Kasumi-1 (cell line): ENCODE measurements at places on chromosomes 13 and 19.

- DNase-seq, result no peak
Observed at GRCh38 chr13:76556627-76557026, 329.6 kb downstream of the KCTD12 start.

GRCh38 chr13:65470781-65471180, 1759.4 kb downstream of the PCDH9 start:
- DNase-seq, result no peak

DNA sequence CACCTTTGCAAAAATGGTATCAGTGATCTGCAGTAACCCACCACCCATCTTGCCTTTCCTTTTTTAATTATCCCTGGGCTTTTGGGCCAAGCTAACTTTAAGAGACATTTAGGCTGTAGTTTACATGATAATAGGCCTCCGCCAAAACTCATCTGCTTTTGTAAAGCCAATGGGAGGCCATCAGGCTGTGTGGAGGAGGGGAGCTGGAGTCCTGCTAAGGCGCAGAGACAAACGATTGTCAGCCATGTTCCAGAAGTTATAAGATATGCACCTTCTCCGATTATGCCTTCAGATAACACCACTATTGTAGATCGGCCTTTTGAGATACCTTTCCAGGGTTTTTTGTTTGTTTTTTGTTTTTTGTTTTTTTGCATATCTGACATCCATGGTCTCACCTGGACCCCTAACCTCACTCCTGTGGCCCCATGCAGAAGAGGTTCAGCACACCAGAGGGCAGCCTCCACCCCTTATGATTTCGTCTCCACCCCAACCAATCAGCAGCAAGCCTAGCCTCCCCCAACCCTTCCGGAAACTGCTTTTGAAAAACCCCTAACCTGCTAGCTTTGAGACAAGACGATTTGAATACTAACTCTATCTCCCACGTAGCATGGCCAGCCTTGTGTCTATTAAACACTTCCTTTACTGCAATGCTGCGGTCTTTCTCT, 113.9 kb upstream of the UBL3 start:
- DNase-seq, result no peak

DNA sequence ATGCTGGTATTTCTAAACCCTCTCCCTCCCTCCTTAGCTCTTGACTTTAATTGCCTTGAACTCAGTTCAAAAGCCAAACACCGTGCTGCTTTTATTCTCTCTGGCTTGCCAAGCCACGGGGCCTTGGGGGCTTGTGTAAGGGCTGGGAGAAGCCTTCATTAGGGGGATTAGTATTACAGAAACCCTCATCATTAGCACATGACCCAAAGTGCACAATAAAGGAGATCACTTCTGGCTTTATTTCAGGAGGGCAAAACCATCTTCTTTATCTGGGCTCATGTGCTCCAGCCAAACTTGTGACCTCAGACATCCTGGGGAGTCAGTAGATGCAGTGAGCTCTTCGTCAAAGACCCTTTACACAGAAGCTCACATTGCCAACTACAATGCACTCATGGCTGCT, at the start of gene DCT:
DCT (minus strand) TSS at position 67 of the 400 bp plus-strand sequence. CDS start 427 bp downstream, outside the sequence.
- no peak for DNase-seq

- DNase-seq, result no peak
Observed at GRCh38 chr13:27283906-27284493, 13.4 kb downstream of the RASL11A start.

- no peak for DNase-seq
Observed at GRCh38 chr13:39965309-39965708, 309.8 kb downstream of the COG6 start.

- DNase-seq, result no peak
Observed at GRCh38 chr19:13042443-13043130, 47.3 kb downstream of the NFIX start.

DNA sequence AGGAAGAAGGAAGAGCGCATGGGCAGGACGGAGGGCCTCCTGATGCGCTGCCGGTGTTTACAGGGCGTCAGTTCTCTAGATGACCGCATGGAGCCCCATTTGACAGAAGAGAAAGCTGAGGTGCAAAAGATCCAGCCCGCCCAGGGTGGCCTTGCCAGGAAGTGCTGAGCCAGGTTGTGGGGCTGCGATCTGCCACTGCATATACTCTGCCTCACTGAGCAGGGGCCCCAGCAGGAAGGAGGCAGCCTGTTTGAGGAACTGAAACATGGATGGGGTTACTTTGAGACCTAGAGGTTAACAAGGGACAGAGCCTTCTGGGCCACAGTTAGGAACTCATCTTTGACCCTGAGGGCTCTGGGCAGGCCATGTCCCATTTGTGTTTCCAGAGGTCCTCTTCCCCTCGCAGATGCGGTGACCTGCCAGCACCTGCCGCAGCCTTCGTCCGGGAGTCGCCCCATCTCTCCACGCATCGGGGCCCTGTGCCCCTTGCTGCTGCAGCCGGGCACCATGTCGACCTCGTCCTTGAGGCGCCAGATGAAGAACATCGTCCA, 3.2 kb downstream of the EPN1 start:
- DNase-seq, result peak; percentile 50

DNA sequence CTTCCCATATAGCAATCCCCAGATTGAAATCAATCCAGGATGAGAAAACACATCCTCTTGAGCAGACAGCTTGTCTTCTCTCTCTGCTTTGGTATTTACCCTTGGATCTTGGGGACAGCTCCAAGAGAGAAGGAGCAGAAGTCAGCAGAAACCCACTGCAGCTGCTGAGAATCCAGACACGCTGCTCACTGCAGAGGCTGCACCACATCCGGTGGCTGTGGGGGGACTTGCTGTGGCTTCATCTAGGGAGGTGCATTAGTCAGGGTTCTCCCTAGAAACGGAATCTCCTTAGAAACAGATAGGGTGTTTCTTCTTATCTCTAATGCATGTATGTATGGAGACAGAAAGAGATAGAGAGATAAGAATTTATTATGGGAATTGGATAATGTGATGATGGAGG, 2.7 kb downstream of the CYP4F12 start:
- no peak for DNase-seq

GRCh38 chr19:18001777-18002345, 6.1 kb upstream of the ARRDC2 start:
- DNase-seq, result peak; percentile 23

DNA sequence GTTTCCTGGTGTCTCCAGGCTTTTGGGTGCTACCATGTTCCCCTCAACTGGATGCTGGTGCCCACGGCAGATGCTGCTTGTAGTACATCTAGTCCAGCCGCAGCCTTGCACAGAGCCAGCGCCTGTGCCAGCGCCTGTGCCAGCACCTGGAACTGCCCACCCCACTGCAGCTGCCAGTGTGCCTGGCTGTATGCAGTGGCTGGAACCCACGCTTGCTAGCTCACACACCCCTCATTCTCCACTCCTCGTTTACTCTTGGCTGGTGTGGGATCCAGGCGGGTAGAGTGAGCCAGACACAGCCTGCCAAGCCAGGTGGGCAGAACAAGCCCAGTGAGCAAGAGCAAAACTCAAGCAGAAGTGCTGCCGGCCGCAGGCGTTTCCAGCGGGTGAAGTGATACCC, 428.6 kb downstream of the SLITRK1 start:
- DNase-seq, result no peak

GRCh38 chr13:51797664-51798488, 6.1 kb downstream of the DHRS12 start:
- DNase-seq, result peak; percentile 31

DNA sequence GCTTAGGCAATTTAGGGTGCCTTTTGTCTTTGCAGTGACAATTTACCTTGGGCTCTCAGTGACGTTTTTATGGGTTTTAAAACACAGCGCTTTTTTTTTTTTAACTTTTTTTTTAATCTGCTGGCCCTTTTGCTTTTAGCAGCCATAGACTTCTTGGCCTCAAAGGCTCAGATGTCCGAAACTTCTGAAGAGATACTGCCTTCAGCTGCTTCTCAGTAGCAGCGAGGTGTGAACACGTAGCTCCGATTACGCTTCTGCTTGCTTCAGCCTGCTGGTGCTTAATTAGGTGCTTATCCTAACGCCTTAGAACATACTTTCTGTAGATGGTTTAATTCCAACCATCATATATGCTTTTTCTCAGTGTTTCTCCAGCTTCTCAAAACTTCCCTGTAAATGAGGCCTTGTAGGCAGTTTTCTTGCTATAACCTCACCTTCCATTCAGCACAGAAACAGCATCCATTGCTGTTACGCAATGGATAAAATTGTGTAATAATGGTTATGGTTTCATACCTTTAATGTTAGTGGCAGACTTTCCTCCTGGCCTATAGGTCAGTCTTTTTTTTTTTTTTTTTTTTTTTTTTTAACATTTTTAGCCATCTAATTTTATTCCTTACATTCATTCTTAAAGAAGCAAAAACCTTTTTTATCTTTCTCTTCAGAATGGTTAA, 723.9 kb downstream of the GPC5 start:
- no peak for DNase-seq

- DNase-seq, result no peak
Observed at GRCh38 chr19:28828276-28828870, 384.6 kb downstream of the UQCRFS1 start.

DNA sequence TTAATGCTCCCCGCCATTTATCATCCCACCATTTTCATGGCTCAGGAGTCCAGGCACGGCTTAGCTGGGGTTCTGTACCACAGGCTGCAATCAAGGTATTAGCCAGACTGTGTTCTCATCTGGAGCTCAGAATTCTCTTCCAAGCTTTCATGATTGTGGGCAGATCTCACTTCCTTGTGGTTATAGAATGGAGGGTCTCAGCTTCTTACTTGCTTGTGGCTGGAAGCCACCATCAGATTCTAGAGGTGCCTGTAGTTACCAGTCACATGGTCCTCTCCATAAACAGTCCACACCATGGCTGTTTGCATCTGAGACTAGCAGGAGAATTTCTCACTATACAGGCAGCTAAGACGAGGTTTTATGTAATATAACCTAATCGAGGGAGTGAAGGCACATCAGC, 45.1 kb upstream of the SLC46A3 start:
- no peak for DNase-seq

DNA sequence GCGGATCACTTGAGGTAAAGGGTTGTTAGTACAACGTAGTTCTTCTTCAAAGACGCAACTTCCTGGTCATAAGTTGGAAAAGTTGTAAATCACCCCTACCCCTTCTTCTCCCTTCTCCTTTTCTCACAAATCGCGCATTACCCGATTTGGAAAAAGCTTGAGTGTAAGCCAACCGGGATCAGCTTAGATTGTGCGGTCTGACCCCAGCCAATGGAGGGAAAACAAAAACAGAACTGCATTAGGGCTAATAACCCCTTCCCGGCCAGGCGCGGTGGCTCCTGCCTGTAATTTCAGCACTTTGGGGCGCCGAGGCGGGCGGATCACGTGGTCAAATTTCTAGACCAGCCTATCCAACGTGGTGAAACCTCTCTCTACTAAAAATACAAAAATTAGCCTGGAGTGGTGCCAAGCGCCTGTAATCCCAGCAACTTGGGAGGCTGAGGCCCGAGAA, 806 bp downstream of the ZNF90 start:
- DNase-seq, result no peak

- no peak for DNase-seq
Observed at GRCh38 chr19:35696835-35697234, 7.5 kb upstream of the ZBTB32 start.
